ENCODE measurements at places on chromosomes 4 and X.
A peak's percentile ranks its signal among the peaks of the same experiment; 100 is the strongest.

DNA sequence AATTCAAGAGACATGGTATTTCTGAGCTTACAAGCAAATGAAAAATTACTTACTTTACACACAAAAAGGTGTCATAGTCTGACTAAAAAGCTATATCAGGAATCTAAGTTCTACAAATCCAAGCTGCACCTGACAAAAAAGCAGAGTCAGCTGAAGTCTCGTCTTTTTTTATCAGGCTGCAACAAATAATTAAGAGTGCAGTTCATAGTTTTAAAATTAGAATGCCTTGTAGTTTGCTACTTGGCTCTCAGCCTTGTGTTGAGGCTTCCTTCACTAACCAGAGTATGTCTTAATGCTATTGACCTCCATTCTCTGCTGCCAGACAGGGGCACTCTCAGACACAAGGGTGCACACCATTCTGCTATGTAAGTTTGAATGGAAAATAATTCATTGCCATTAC, 940.7 kb downstream of the PCDH7 start:
- DNase-seq = no peak

- DNase-seq = no peak
Measured at GRCh38 chr4:152431291-152431690, 104.6 kb downstream of the FBXW7 start.

DNA sequence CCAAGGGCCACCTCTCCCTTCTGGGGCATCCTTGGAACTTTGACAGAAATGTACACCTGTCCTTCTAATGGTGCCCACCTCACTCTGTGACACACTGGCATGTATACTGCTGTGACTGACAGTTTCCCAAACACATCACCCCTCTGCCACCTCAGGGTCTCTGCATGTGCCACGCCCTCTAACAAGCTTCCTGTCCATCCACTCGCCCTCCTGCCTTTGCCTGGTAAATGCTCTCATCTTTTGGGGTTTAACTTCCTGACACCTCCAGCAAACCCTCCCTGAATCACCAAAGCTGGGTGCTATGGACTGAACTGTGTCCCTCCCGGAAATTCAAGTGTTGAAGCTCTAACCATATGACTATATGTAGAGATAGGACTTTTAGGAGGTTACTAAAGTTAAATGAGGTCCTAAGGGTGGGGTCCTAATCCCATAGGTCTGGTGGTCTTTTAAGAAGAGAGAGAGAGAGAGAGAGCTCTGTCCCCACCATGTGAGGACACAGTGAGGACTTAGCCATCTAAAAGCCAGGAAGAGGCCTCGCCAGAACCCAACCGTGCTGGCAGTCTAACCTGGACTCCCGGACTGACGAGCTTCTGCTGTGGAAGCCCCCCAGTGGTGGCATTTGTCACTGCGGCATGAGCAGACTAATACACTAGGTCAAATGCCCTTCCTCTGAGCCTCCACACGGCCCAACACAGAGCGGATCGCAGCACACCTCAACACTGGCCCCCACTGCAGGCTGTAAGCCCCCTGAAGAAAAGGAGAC, 95.6 kb downstream of the AFAP1 start:
- peak; percentile 69 for DNase-seq

GRCh38 chr4:182346675-182347375, 103.6 kb downstream of the TENM3 start:
- DNase-seq = no peak

DNA sequence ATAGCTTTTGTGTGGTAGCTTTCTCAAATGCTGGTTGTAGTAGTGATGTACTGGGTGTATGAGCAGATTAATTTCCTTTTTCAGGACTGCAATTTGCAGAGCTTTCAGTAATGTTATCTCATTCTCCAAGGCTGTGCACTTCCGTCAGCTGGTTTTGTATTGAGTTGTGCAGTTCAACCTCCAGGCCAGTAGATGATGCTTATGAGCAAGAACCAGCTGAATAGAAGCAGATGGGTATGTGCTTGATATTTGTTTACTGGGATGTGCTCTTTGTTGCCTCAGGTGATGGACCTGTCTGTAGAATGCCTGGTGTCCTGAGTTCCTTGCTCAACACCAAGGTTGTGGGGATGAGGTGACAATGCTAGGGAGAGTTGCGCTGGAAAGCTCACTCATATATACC, 462.8 kb downstream of the PCDH18 start:
- no peak for DNase-seq

DNA sequence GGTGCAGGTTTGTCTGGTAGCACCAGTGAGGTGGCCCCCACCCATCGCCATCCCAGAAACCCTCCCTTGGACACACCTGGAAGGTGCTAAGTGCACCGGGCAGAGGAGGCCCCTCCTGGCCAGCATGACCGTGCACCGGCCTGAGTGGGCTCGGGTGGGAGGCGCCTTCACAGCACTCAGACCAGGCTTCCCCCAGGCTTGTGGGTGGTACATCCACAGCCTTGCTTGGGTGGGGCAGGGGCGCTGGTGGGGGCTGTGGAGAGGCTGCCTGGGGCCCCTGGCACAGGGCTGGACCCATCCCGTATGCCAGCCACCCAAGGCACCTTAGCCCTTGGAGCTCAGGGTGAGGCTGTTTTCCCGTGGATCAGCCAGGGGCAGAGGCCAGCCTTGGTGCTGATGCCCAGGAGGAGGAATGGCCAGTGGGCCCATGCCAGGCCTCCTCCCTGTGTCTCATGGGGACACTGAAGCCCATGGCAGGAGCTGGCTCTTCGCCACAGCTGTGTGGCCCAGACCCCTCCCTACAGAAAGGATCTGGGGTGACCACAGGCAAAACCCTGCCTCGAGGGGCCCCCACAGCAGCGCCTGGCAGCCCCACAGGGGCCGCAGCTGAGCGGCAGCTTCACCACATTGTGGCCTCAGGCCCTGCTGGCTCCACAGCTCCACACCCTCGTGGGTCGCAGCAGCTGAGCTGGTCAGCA, 21.4 kb downstream of the NKX1-1 start:
- no peak for DNase-seq

GRCh38 chr4:3042226-3042625, 32.1 kb downstream of the HTT-AS start:
- DNase-seq = no peak

- DNase-seq = no peak
Measured at GRCh38 chrX:150234126-150234525, 129.0 kb upstream of the MAMLD1 start.

DNA sequence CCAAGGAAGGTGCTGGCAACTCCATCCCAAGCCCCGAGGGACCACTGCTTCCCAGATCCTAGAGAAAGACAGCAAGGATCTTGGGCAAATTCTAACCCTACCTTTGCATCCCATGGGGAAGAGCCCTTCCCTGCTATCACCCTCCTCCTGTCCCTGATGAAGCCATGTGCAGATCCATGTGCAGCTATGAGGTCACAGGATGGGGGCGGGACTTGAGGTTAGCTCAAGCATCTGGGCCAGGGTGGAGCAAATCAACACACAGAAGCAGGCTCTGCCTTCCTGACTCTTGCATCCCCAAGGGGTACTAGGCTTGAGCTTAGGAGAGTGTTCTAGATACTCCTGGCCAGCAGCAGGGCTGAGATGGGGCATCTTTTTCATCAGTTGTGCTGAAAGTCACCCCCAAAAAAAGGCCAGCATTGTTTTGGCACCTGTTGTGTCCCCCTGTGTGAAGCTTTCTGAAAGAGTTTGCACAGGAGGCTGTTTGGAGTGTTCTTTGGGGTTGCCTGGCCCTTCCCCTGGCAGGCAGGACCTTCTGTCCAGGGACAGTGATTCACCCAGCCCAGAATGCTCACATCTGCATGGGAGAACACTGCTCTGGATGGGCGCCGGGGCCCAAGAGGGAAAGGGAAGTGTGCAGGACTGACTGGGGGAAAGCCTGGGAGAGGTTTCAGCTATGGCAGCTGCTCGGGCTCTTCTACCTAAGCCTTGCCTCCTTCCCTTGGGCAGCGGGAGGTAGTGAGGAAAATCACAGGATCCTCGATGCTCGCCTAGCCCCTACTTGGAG, 50.8 kb downstream of the PRPS1 start:
- DNase-seq = peak; percentile 33

- no peak for DNase-seq
Measured at GRCh38 chrX:20421697-20422096, 155.0 kb upstream of the RPS6KA3 start.

DNA sequence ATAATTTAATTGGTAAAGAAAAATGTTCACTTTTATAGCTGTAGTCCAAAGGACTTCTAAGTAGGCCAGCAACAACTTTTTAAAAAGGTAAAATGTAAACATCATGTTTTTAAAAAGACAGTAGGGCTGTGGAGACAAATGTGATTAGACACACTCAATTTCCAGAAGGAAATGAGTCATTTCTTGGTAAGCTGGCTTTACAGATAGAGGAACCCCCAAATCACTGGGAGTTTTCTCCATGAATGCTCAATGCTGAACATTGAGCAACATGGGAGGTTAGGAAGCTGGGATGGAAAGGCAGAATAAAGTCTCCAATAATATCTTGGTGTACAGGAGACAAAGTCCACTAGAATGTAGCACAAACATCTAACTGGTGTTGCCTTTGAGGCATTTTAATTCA, 121.3 kb downstream of the NWD2 start:
- peak; percentile 59 for DNase-seq

DNA sequence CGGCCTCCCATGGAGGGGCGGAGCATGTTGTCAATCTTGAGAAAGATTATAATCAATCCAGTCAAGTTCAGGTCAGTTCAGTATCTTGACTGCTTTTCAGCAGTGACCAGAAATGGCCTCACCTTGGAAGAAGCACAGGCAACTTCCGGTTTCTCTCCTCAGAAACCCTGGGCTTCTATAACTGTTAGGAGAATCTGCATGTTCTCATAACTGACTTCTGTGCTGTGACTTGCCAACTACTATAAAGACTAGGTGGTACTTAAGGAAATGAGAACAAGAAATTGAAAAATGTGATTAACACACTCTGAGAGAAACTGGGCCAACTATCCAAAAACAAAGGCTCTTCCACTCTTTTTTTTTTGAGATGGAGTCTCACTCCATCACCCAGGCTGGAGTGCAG, 35.9 kb upstream of the TLR3 start:
- no peak for DNase-seq

DNA sequence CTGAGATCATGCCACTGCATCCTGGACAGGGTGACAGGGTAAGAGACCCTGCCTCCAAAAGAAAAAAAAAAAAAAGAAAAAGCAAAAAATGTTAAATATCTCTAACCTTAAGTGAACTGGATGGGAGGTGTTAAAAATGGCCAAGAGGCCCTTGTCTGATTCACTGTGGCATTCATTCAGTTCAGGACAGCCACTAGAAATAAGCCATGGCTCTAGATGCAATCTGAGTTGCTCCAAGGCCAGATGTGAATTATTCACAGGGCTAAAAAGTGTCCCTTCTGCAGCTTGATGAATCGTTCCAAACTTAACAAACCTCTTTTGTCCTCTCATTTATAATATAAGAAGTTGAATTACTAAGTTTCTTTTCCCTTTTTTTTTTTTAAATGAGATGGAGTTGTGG, 63.7 kb upstream of the FBXW7 start:
- no peak for DNase-seq

- no peak for DNase-seq
Measured at GRCh38 chrX:102739657-102740056, 19.1 kb downstream of the GPRASP3 start.

Measured in suppressor macrophage treated with lipopolysaccharide for 4 hours (primary cell).